ENCODE measurements at places on chromosomes 4 and X. TPM values are rescaled to one million over a fixed set of nuclear protein-coding genes. Genes with fewer than 3 reads are reported as not detected.

DNA sequence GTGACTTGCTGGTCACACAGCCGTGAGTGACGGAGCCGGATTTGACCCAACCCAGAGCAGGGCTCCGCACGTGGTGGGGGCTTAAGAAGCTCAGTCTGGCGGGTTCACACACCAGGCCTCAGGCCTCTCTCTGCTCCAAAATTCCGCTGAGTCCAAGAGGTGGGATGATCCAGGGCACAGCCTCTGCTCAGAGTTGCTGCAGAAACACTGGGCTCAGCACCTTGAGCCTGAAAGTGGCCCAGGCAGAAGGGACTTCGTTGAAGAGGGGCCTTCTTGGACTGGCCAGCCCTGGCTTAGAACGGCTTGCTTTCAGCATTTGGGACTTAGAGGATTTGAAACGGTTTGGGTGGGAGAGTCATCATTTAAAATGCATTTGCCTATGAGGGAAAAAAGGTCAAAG, 21.2 kb downstream of the EVC start:
- H3K27ac ChIP-seq: no peak overlapping the region
- H3K27me3 ChIP-seq: no peaks in the 10 kb centered on the region
- H3K4me1 ChIP-seq: no peaks in the 10 kb centered on the region
- no peak for DNase-seq
- H3K4me3 ChIP-seq: no peak overlapping the region
- H3K36me3 ChIP-seq: no peaks in the 10 kb centered on the region

Gene CENPVL1
- not detected for polyA plus RNA-seq

- H3K27ac ChIP-seq: no peak overlapping the region
- H3K27me3 ChIP-seq: no peaks in the 10 kb centered on the region
- no peaks in the 10 kb centered on the region for H3K36me3 ChIP-seq
- no peak overlapping the region for H3K4me3 ChIP-seq
Measured at GRCh38 chrX:40552768-40553167, 28.0 kb upstream of the ATP6AP2 start.

GRCh38 chr4:4755306-4755705, 104.2 kb upstream of the MSX1 start:
- no peak overlapping the region for H3K4me3 ChIP-seq
- DNase-seq: no peak
- H3K27me3 ChIP-seq: no peaks in the 10 kb centered on the region
- H3K27ac ChIP-seq: no peak overlapping the region
- no peaks in the 10 kb centered on the region for H3K4me1 ChIP-seq

DNA sequence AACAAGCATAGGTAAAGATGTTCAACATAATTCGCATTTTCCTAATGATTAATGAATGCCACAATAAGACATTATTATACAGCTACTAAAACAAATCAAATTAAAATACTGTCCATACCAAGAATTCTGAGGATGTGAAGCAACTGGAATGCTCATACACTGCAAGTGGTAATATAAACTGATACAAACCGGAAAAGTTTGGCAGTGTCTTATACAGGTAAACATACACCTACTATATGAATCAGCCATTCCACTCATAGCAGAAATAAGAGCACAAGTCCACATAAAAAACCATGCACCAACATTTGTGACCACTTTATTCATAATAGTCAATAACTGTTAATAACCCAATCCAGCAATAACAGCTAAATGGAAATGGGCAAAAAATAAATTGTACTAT, 79.3 kb downstream of the FBXW7 start:
- no peak for DNase-seq
- H3K27me3 ChIP-seq: no peaks in the 10 kb centered on the region
- H3K36me3 ChIP-seq: no peaks in the 10 kb centered on the region
- no peak overlapping the region for H3K4me3 ChIP-seq
- no peaks in the 10 kb centered on the region for H3K4me1 ChIP-seq

All from small intestine (tissue), 16 donors.